Uterus (tissue), 4 donors: ENCODE measurements at places on chromosomes 1 and 21. TPM values are rescaled to one million over a fixed set of nuclear protein-coding genes. Genes with fewer than 3 reads are reported as not detected.

Gene SEMA6C
- 0.88 TPM for total RNA-seq

Gene TMCC2
- total RNA-seq: 2.4 TPM

Gene TNFAIP8L2
- total RNA-seq: 1.0 TPM

Gene PIGK
- total RNA-seq: 38.6 TPM

Gene FMO5
- 3.9 TPM for total RNA-seq

Gene ANGPTL7
- 0.88 TPM for total RNA-seq

Gene AADACL4
- not detected for total RNA-seq

Gene OPTC
- total RNA-seq: not detected

Gene ERG
- total RNA-seq: 78.6 TPM

Gene PCBP3
- 8.6 TPM for total RNA-seq

Gene OR2L2
- total RNA-seq: not detected

Gene OLIG2
- not detected for total RNA-seq

Gene FCMR
- 0.59 TPM for total RNA-seq

Gene GPR25
- total RNA-seq: 0.28 TPM

Gene BTBD8
- total RNA-seq: 3.8 TPM

Gene TNFRSF25
- 6.9 TPM for total RNA-seq

Gene MTF2
- total RNA-seq: 30.0 TPM

Gene CASQ2
- total RNA-seq: 1.5 TPM

Gene FAM229A
- not detected for total RNA-seq

GRCh38 chr1:47507881-47508701, 70.2 kb downstream of the FOXD2 start:
- H3K27me3 ChIP-seq: no peaks in the 10 kb centered on the region
- no peaks in the 10 kb centered on the region for H3K4me1 ChIP-seq
- no peak for DNase-seq
- peak overlapping the region; percentile 16 for H3K4me3 ChIP-seq

- no peaks in the 10 kb centered on the region for H3K4me1 ChIP-seq
- no peak overlapping the region for H3K4me3 ChIP-seq
- H3K27me3 ChIP-seq: no peaks in the 10 kb centered on the region
- DNase-seq: no peak
Observed at GRCh38 chr1:5978452-5978851, 13.8 kb downstream of the NPHP4 start.

- no peaks in the 10 kb centered on the region for H3K4me1 ChIP-seq
- no peaks in the 10 kb centered on the region for H3K27me3 ChIP-seq
- H3K27ac ChIP-seq: no peak overlapping the region
- no peak for DNase-seq
- no peak overlapping the region for H3K4me3 ChIP-seq
Observed at GRCh38 chr1:30748699-30749401, 8.7 kb downstream of the LAPTM5 start.

- no peaks in the 10 kb centered on the region for H3K27me3 ChIP-seq
- no peak overlapping the region for H3K4me3 ChIP-seq
- no peaks in the 10 kb centered on the region for H3K4me1 ChIP-seq
- no peak for DNase-seq
Observed at GRCh38 chr1:60791226-60791625, 291.1 kb upstream of the NFIA start.

DNA sequence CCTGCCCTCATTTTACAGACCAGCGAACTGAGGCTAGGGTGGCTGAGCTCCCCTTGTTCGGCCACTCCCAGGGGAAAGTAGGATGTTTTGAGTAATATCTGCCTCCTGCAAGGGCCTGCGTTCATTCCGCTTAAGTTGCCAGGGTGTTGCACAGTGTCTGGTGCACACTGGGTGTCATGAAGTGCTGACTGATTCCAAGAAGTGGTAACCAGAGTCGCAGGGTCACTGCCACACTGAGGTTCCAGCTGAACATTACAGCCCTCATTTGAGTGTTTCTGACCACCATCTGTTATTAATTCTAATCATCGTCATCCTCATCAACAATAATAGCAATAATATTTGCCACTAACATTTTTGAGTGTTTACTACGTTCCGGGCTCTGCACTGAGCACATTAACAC, 250.6 kb downstream of the KAZN start:
- no peaks in the 10 kb centered on the region for H3K36me3 ChIP-seq
- no peak for DNase-seq
- H3K4me3 ChIP-seq: no peak overlapping the region
- H3K27me3 ChIP-seq: no peaks in the 10 kb centered on the region

GRCh38 chr1:68558321-68559026, 61.6 kb upstream of the DEPDC1 start:
- H3K27ac ChIP-seq: no peak overlapping the region
- H3K4me1 ChIP-seq: no peaks in the 10 kb centered on the region
- H3K4me3 ChIP-seq: no peak overlapping the region
- DNase-seq: no peak
- no peaks in the 10 kb centered on the region for H3K27me3 ChIP-seq

GRCh38 chr1:52552236-52552504, 722 bp downstream of the TUT4 start:
- H3K36me3 ChIP-seq: no peaks in the 10 kb centered on the region
- DNase-seq: peak; percentile 27
- no peaks in the 10 kb centered on the region for H3K4me1 ChIP-seq
- peak overlapping the region; percentile 63 for H3K4me3 ChIP-seq
- no peaks in the 10 kb centered on the region for H3K27me3 ChIP-seq
- H3K27ac ChIP-seq: peak overlapping the region; percentile 92

DNA sequence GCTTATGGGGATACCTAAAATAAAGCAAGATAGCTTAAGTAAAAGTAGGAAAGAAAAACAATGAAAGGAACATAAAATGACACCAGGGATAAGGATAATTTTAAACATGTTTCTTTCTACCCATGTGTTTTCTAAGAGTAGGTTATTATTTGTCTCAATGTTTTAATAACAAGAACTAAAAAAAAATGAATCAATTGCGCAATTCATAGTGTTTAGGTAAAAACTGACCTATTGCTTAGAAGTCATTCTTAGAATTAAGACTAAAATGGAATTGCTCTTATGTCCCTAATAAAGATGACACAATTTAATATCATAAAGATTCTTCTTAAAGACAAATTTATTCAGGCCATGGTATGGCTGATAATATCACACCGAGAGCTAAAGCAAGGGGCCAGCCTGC, 58.0 kb upstream of the COL24A1 start:
- no peak for DNase-seq
- no peaks in the 10 kb centered on the region for H3K4me1 ChIP-seq
- H3K27ac ChIP-seq: no peak overlapping the region
- no peaks in the 10 kb centered on the region for H3K27me3 ChIP-seq

GRCh38 chr1:182392050-182393028, 749 bp upstream of the GLUL start:
- H3K36me3 ChIP-seq: no peaks in the 10 kb centered on the region
- no peaks in the 10 kb centered on the region for H3K27me3 ChIP-seq
- H3K4me1 ChIP-seq: no peaks in the 10 kb centered on the region
- no peak for DNase-seq
- H3K27ac ChIP-seq: peak overlapping the region; percentile 99

GRCh38 chr1:22104094-22104493, 38.8 kb downstream of the WNT4 start:
- H3K27me3 ChIP-seq: no peaks in the 10 kb centered on the region
- no peak overlapping the region for H3K27ac ChIP-seq
- H3K4me3 ChIP-seq: no peak overlapping the region
- no peak for DNase-seq
- no peaks in the 10 kb centered on the region for H3K36me3 ChIP-seq
- H3K4me1 ChIP-seq: peaks cover 3% of the 10 kb centered on the region

DNA sequence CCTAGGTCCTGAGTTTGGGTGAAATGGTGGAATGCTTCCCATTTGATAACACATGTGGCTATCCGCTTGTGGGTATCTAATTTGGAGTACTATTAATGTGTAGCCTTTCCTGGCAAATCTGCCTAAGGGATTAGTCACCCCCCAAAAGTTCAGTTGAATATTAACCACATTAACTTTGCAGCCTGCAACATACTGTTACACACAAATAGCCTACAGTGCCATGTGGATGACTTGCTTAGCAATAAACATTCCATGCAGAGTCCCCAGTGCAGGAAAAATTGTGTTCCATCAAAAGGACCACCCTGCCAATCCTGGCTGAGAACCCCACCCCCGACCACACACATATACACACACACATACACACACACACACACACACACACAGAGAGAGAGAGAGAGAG, 303.3 kb upstream of the ESRRG start:
- no peak overlapping the region for H3K27ac ChIP-seq
- no peak for DNase-seq
- no peaks in the 10 kb centered on the region for H3K27me3 ChIP-seq
- H3K36me3 ChIP-seq: no peaks in the 10 kb centered on the region
- H3K4me1 ChIP-seq: no peaks in the 10 kb centered on the region
- no peak overlapping the region for H3K4me3 ChIP-seq

DNA sequence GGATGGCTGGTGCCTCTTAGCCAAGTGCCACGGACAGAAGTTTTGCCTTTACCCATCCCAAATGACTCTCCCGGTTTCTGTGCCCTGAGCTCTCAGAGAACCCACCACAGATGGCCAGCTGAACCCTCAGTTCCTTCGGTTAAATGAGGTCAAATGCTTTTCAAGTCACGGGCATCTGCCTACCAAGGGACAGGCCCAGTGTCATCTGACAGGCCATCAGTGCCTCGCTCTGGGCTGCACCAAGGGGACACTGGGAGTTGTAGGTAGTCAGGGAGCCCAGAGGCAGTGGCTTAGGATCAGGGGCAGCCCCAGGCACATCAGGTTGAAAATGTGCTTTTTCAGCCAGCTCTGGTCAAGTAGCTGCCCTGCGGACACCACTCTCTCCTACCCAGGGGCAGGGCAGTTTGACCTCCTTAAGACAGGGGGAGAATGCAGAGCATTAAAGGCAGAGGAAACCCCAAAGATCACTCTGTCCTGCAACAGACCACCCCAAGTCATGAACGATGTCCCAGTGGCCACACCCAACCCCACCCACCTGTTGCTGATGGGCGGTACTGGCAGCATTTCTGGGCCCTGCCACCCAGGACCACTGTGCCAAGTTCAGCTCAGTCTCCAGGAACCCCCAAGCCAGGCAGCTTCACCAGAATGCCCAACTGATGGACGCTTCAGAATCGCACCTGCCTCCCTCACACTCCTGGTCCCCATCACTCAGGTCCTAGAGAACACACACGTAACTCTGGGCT, 60.7 kb downstream of the CASZ1 start:
- H3K4me3 ChIP-seq: no peak overlapping the region
- no peak for DNase-seq
- no peak overlapping the region for H3K27ac ChIP-seq
- no peaks in the 10 kb centered on the region for H3K36me3 ChIP-seq

- DNase-seq: no peak
- H3K36me3 ChIP-seq: no peaks in the 10 kb centered on the region
- H3K4me3 ChIP-seq: peak overlapping the region; percentile 61
- no peaks in the 10 kb centered on the region for H3K27me3 ChIP-seq
- H3K27ac ChIP-seq: peak overlapping the region; percentile 77
Observed at GRCh38 chr1:160399544-160400222, 681 bp upstream of the VANGL2 start.

GRCh38 chr21:32418146-32418545, 5.6 kb downstream of the EVA1C start:
- no peak overlapping the region for H3K4me3 ChIP-seq
- no peak for DNase-seq
- no peak overlapping the region for H3K27ac ChIP-seq
- peaks cover 12% of the 10 kb centered on the region for H3K4me1 ChIP-seq
- H3K27me3 ChIP-seq: no peaks in the 10 kb centered on the region

DNA sequence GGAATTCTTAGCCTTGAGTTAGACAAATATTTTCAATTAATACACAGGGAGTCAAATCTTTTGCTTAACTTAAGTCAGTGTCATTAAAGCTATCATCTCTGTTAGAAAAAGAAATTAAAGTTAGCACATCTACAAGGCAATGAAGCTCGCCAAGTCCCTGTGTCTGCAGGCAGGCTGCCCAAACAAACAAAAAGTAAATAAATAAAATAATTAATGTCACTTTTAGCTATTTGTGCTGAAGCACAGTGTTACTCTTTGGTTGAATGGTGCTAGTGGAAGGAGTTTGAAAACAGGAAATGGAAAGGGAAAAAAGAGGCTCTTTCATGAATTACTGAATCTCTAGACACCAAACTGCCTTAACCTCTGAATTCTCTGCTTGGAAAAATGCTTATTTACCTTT, 37.1 kb upstream of the COL11A1 start:
- H3K27ac ChIP-seq: no peak overlapping the region
- no peak overlapping the region for H3K4me3 ChIP-seq
- no peak for DNase-seq
- no peaks in the 10 kb centered on the region for H3K4me1 ChIP-seq
- no peaks in the 10 kb centered on the region for H3K36me3 ChIP-seq

- DNase-seq: no peak
- no peak overlapping the region for H3K4me3 ChIP-seq
Observed at GRCh38 chr1:217311766-217312165, 319.1 kb downstream of the GPATCH2 start.

DNA sequence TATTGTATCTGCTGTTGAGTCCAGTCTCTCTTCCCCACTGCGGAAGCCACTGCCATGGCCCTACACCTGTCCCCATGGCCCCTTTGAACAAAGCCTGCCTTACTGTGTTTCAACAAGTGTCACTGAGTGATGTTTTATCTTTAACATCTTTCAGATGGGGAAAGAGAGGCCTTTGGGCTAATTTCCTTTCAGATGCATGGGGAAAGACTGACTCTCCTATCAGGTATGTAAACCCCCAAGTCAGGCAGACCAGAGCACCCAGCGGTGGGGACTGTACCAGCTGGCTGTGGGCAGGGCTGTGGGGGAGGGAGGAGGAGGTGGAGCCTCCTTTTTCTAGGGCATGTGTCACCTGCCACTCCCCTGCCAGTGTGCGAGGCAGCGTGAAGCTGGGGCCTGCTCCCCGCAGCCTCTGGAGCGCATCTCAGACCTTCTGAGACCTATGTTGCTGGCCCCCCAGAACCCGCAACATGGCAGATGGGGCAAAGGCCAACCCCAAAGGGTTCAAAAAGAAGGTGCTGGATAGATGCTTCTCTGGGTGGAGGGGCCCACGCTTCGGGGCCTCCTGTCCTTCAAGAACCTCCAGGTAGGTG, at the start of gene PLA2G2F:
Gene PLA2G2F (plus strand): TSS at position 363 of the 590 bp plus-strand sequence. CDS start 105 bp downstream, at position 468.
- no peak within 1 kb of the TSS for H3K27ac ChIP-seq
- H3K4me3 ChIP-seq: no peak within 1 kb of the TSS
- H3K4me1 ChIP-seq: no peaks in the 10 kb centered on the region

DNA sequence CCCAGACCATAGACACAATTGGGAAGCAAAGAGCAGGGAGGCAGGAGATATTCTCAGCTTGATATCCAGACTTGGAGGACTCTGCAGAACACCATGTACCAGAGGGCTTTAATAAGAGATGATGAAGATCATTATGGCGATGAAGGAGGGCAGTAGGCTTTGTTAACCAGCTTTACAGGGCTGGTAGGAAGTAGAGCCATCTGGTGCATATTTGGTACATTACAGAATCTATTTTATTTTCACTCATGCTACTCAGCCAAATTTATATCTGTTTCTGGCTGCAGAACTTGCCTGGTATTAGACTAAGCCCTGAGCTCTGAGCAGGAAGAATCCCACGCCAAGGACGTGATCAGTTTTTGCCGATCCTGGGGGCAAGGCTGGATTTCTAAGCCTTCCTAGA, 61.8 kb upstream of the SYT6 start:
- no peaks in the 10 kb centered on the region for H3K36me3 ChIP-seq
- H3K4me1 ChIP-seq: no peaks in the 10 kb centered on the region
- no peaks in the 10 kb centered on the region for H3K27me3 ChIP-seq
- H3K27ac ChIP-seq: no peak overlapping the region
- H3K4me3 ChIP-seq: no peak overlapping the region
- no peak for DNase-seq
